ENCODE measurements at places on chromosomes 6 and 20. TPM values are rescaled to one million over a fixed set of nuclear protein-coding genes. Genes with fewer than 3 reads are reported as not detected.

BPIFB2 gene
- not detected for total RNA-seq

ARHGAP40 gene
- total RNA-seq: not detected

DNA sequence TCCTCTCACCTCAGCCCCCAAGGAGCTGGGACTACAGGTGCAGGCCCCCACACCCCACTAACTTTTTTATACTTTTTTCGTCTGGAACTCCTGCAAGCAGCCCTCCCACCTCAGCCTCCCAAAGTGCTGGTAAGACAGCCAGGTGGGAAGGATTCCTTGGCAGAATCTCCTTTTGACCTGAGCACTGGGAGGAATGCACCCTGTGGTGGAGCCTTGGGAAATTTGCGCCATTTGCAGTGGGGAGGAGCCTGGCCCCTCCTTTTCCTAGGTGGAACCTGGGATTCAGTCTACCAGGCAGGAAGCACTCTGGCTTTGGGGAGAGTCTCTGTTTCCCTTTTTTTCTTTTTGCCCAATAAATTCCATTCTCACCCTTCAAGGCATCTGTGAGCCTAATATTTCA is 2.3 kb upstream of the RNGTT start:
- no peak for DNase-seq

GRCh38 chr6:128235556-128235955 is 284.8 kb downstream of the PTPRK start:
- DNase-seq: no peak

FGD2 gene
- 8.0 TPM for total RNA-seq
